Pancreas (tissue), 10 donors: ENCODE measurements at places on chromosomes 7 and 10.

- peak; percentile 12 for DNase-seq
These were observed 43.4 kb downstream of the CAMK2B start for GRCh38 chr7:44281811-44282600.

DNA sequence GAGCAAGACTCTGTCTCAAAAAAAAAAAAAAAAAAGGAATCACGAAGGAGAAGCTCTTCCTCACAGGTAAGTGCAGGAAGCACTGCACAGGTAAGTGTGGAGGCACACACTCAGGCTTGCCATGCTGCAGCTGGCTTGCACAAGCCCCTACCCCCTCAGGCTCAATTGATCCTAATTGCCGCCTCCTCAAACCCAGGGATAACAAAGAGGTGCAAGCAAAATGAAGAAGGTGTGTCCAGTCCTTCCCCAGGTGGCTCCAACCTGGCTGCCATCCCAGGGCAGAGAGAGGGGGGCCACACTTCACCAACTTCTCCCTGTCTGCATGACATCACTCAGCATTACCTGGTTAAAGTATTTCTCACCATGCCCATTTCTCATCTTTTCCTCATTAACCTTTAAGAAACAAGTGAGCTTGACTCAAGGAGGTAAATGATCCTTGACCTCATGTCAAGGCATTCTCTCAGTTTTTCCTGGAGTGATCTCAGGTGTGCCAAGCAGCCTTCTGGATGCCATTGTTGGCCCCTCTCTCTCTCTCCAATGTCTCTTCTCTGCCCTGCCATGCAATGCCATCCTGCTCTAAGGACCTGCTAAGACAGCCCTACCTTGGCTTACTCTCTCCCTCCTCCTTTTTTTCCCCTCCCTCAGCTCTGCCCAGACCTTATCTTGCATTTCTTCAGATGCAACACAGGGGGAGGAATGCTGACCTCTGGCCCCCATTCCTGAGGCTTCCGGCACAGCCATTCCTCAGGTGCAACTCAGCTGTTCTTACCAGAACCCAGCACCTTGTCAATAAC, 13.0 kb upstream of the TRPV6 start:
- no peak for DNase-seq

- DNase-seq = peak; percentile 48
These were observed 631 bp downstream of the RTKN2 start for GRCh38 chr10:62268027-62268398.

- no peak for DNase-seq
These were observed 92.9 kb upstream of the ADAM12 start for GRCh38 chr10:126481181-126481580.

DNA sequence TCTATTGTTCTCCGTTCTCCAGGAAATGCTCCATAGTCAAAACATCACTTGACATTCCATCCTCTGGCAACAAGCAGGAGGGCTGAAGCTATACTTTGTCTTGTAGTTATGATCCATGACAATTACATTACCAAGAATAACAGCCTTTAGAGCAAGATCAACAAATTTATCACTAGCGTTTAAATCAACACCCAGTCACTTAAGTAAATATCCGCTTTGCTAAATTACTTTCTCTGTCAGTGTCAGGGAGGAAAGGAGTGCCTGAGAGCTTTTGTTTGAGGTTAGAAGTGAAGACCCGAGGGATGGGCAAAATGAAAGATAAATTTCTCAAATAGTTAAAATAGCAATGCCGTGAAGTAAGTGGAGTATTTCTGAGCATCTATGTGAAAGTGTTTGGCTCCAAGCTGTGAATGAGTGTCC, 236.1 kb upstream of the BMPER start:
- DNase-seq = no peak

DNA sequence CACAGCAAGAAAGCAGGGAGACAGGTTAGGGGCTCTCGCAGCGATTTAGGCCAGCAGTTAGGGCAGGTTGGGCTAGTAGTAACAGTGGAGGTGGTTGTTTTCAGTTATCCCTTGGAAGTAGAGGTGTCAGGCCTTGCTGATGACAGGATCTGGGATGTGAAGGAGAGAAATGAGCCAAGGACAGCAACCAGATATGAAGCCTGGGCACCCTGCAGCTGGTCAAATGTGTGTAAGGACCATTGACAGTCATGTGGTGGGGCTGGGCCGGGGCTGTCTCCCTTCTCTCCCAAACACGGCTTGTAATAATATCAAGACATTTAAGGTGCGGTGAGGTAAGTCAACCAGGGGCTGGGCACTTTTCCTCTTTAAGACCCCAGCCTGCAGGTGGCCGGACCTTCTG, 112.5 kb upstream of the IGFBP3 start:
- no peak for DNase-seq

DNA sequence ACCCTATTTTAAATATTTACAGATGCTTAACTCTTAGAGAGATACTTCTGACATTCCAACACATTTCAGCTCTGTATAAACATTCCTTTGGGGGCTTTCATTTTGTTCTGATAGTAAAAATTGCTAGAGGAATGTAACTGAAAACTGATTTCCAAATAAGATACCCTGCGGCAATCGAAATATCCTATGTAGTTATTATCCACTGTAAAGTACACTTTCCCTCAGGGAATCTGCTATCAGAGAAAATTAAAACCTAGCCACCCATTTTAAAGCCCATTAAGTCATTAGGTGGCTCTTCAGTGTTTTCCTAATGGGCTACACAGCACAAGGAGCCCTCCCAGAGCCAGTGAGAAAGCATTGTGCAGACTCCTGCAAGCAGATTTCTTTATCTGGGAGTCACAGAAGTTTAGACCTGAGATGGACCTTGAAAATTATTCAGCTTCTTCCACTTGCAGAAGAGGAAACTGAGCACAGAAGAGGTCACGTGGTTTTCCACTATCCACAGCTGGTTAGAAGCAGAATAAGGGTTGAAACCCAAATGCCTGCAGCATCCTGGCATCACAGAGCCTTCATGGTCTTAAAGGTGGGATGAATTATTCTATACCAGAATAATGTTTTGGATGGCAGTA, 12.6 kb upstream of the CPVL start:
- no peak for DNase-seq

- DNase-seq = peak; percentile 57
These were observed 250.7 kb upstream of the ZNF32 start for GRCh38 chr10:43899224-43899959.

GRCh38 chr10:50885097-50885859, at the start of gene A1CF:
A1CF (minus strand) TSS chr10:50885627; CDS start chr10:50859940, 25,687 bp downstream.
- no peak for DNase-seq

DNA sequence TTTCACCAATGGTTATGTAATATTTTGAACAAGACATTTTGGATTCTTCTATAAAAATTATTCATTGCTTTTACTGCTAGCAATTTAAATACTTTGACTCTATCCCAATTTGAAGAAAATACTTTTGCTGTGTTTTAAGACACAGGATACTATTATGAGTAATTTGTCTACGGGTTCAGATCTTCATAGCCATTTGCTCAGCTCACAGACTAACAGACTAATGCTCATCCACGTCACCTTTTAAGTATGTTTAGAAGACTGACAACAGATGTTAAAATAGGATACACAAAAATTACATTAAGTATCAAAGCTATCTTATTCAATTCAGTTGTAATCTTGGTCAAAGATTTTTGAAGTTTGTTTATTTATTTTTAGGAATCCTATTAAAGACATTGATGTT, 251.3 kb upstream of the CHRM2 start:
- DNase-seq = no peak

- DNase-seq = no peak
These were observed 199.1 kb downstream of the MAD1L1 start for GRCh38 chr7:2033586-2034135.

GRCh38 chr7:112067632-112068540, 138.3 kb downstream of the DOCK4 start:
- no peak for DNase-seq

DNA sequence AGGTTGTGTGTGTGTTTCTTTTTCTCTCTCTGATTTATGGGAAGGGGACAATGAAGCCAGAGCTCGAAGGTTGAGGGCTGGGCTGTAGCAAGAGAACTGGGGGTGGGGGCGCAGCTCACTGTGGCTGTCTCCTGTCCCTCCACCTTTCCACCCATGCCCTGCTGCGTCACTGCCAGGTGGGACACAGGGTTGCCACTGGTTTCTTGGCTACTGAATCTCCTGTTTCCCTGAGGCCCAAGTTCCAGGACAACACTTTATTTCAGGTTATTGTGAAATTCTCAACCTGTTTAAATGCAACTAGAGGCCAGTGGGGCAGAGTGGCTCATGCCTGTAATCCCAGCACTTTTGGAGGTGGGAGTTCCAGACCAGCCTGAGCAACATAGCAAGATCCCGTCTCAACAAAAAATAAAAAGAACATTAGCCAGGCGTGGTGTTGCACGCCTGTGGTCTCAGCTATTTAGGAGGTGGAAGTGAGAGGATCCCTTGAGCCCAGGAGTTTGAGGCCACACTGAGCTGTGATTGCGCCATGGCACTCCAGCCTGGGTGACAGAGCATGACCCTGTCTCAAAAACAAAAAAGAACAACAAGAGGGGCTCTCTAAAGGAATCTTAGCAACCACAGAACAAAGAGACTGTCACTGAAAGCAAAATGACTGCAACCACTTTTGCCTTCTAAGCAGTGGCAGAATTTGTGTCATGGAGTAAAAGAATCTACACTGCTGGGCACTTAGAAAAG, 22.6 kb downstream of the TBATA start:
- DNase-seq = peak; percentile 18

GRCh38 chr10:125738206-125738605, 18.7 kb downstream of the EDRF1 start:
- no peak for DNase-seq

DNA sequence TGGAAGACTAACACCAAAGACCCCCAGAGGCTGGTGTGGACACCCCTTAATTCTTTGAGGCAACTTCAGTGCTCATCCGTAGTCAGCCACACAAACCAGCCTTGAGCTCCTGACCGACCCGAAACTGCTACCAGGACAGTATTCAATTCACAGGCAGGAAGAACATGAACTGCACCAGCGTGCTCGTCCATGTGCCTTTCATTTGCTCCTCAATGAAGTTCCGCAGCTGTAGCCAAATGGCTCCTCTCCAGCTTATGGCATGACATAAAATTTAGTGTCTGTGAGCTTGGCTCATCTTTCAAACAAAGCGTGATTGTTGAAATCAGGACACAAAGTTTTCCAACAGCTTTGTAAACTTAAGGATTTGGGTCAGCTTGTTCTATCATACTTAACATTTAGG, 144.1 kb upstream of the FAM171A1 start:
- DNase-seq = no peak

- no peak for DNase-seq
These were observed 87.3 kb downstream of the IDE start for GRCh38 chr10:92486637-92487036.

DNA sequence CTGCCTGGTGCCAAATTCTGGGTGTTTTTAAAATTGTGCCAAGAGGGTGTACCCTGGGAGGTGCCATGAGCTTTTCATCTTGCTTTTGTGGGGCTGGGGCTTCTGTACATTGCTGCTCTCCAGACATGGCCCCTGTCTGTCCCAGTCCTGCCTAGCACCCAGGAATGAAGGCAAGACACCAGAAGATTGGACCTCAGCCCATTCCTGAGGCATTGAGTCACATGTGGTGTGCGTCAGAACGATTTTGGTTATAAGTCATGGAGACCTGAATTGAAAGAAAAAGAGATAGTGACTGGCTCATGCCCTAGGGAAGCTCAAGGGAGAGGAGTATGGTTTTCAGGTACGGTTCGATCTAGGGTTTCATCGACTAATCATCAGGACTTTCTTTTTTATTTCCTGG, 493.2 kb downstream of the TYW1 start:
- no peak for DNase-seq

DNA sequence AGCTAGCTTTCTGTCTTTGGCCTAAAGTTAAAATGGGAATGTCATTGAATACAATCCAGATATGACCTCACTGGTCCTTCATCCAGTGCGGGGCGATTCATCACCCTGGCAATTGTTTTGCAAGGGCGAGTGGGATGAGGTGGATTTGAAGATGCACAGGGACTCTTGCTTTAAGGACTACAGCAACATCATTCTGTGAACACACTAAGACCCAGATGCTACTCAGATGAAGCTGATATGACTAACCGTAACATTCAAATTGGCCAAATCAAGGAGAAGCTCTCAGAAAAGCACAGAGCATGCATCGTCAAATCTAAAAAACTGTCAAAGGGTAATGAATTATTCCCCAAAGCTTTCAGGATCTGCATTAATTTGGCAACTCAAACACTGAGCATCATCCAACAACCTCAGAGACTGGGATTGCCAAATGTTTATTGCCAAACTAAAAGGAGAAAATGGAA, 12.8 kb downstream of the CPA1 start:
- no peak for DNase-seq

- DNase-seq = no peak
These were observed 71.3 kb upstream of the CSTF2T start for GRCh38 chr10:51770709-51771108.

DNA sequence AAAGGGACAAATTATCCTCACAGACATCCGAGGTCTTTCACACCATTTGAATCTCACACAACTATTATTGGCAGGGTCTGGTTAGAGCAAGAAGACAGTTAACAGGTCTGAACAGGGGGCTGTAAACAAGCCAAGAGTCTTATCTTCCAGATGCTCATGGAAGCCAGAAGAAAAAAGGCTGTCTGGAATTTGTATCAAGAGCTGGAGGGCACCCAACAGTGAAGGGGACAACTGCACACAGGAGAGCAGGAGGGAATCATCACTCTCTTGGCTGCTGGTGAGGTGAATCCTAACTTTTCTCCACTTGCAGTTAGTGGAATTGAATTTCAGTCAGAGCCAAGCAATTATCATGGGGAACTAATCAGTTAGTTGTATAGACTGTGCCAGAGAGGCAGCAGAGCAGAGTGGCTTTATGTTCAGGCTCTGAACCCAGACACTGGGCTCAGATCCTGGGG, 880.2 kb upstream of the AUTS2 start:
- no peak for DNase-seq

- no peak for DNase-seq
These were observed 54.9 kb upstream of the HBP1 start for GRCh38 chr7:107113866-107114265.

DNA sequence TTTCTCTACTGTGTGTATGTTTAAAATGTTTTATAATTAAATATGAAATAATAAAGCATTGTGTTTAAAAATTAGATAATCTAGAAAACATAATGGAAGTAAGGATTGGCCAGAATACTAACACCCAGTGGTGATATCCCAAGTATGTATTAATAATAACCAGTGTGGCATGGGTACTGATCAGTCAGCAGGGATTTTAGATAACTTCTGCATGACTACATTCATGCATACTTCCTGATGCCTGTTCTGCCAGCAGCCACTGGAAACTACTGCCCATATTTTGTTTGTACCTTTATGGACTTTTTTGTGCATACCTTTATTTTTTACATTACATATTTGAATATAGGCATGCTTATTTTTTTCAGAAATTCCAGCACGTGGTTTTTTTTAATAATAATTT, 156.6 kb upstream of the TMEM196 start:
- DNase-seq = no peak
